ENCODE measurements at places on chromosomes 11 and 22.
A peak's percentile ranks its signal among the peaks of the same experiment; 100 is the strongest.

GRCh38 chr22:36373258-36373579, 14.5 kb downstream of the MYH9 start:
- DNase-seq, result no peak

GRCh38 chr22:42760806-42761565, 40.3 kb upstream of the A4GALT start:
- no peak for DNase-seq

GRCh38 chr22:30856741-30857502, 111.7 kb downstream of the MORC2 start:
- no peak for DNase-seq

DNA sequence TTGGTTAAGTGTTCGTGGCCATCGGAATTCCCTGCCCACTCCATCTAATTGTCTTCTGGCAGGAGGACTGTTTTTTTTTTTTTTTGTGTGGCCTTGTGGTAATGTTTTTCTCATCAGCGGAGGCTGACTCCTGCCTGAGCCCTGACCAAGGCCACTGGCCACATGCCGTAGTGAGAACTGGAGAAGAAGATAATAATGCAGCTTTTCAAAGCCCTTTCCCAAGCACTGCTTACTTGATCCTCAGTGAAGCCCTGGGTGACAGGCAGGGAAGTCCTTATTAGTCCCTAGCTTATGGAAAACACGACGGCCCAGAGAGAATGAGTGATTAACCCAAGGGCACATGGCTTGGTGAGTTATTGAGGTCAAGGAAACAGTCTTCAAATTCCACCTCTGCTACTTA, 71.2 kb downstream of the ADM start:
- DNase-seq, result no peak

DNA sequence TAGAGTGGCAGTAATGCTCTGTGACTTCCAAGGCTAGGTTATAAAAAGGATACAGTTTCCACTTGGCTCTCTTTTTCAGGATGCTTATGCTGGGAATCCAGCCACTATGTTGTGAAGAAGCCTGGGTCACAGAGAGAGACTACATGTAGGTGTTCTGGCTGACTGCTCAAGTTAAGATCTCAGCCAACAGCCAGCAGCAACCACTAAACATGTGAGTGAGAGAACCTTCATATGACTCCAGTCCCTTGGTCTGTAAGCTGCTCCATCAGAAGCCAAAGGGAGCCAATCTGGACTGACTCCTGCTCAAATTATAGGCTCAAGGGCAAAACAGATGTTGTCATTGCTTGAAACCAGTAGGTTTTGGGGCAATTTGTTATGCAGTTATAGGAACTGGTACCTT, 162.7 kb downstream of the MAML2 start:
- no peak for DNase-seq

DNA sequence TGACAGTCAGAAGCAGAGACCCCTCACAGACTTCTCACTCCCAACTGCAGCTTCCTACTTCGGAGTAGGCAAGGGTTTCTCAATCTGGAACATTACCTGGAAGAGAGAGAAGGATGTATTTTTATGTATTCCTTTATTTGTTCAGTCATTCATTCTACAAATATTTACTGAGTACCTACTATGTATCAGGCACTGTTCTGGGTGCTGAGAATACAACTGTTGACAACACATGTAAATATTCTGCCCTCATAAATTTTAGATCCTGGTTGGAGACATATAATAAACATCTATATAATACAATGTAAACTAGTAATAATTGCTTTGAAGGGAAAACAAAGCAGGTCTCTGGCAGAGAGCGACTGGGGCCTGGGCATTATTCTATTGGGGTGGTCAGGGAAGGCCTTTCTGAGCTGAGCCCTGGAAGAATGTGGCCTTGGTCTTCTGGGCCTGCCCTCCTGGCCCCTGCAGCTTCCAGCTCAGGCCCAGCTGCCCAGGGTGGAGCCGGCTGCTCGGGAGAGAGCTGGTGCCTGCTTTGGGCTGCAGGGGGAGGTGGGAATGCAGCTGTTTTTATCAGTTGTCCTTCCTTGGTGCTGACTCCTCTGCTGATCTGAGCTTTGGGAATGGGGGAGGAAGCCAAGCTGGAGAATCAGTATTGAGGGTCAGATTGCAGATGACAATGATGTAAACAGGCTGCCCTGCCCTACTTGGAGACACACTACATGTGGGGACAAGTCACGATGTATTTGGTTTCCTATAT, 46.8 kb downstream of the PKNOX2 start:
- no peak for DNase-seq

- DNase-seq, result no peak
These were observed 30.8 kb downstream of the SBF1 start for GRCh38 chr22:50443801-50444625.

DNA sequence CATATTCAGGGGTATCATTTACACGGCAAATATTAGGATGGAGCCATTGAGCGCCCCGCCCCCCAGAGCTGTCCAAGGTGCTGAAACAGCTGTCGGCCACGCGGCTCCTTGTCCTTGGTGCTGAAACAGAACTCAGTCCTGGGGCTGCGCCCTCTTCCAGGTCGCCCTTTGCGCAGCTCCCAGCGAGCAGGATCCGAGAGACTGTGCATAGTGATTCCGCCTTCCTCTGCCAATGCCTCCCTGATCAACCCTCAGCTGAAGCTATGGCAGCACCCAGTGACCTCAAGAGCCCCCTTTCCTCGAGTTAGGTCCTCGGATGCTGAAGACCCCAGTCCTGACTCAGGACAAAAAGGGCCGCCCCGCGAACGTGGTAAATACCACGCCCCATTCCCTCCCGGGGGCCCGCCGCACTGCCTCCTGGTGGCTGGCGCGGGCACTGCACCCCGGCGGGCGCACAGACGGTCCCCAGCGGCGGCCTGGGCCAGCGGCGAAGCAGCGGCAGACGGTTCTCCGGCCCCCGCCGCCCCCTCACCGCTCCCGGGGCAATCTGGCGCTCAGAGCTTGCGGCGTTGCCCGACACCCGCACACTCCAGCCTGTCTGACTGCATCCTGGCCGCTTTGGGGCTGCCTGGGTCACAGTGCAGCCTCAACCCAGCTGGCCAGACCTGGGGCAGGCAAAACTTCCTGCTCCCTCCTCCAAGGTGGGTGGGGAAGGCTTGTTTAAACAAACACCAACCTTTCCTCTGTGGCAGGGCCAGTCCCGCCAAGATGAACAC, 13.4 kb downstream of the SYT7 start:
- peak; percentile 41 for DNase-seq

GRCh38 chr22:48574776-48575617, 1252.7 kb downstream of the BRD1 start:
- DNase-seq, result no peak

DNA sequence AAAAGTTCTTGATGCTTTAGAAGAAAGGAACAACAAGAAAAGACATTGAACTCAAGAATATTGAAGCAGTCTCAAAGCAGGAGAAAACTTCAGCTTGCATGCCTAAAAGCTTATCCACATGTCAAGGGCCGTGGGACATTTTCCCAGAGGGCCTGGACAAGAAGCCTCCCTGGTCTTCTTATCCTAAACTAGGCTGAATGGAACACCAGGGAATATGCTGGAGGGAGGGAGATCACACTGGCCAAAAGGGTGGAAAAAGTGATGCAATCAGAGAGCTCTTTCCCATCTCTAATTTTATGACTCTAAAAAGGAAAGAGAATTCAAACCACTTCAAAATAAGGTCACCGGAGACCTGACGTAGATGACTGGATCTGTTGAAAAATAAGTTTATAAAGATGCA, 107.2 kb downstream of the MPPED2 start:
- no peak for DNase-seq

All from activated naive CD8-positive, alpha-beta T cell treated with anti-CD3 and anti-CD28 coated beads, Interleukin-2, amount 50 U/mL, for 16 hours (primary cell).